ENCODE measurements at places on chromosomes 4 and X.

DNA sequence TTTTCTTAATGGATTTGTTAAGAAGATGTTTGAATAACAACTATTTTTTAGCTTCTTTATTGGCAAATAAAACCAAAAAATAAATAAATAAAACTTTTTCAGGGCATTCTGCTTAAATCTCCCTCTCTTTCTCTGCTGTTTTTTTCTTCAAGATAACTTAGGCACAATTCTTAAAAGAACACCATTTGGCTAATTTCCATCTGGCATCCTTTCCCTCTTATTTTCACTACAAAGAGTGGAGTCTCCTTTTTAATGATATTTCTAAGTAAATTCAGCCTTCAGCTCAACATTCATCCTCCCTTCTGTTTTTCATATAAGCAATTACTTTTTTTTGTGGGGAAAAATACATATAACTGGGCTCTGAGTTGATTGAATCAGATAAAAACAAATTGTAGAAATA lies 88.1 kb downstream of the PCDH7 start:
- no peak overlapping the region for H3K4me3 ChIP-seq
- H3K27me3 ChIP-seq = no peaks in the 10 kb centered on the region
- 0 out of 2 replicates have a peak, but pooled peaks cover 6% of the 10 kb centered on the region for H3K4me1 ChIP-seq
- DNase-seq = no peak

DNA sequence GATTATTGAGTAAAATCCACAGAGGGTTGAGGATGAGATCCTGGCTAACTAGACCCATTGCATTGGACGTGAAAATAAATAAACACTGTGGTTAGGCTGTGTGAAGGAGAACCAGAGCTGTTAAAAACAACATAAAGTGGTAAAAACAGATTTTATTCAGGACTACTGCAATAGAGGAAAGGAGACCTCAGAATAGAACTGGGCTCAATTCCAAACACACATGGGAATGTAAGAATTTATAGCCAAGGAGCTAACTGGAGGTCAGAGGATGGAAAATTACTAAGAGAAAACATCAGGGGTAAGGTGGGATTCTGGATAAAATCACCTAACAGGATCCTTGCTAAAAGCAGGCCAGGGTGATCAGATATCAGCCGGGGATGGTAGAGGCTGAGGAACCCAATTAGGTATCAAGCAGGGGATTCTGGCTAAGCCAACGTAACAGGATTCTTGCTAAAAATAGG lies 112.4 kb downstream of the RNF150 start:
- no peaks in the 10 kb centered on the region for H3K36me3 ChIP-seq
- 0 out of 2 replicates have a peak, but pooled peaks cover 3% of the 10 kb centered on the region for H3K4me1 ChIP-seq
- DNase-seq = no peak
- H3K4me3 ChIP-seq = no peak overlapping the region

GRCh38 chr4:110621839-110622751 lies 782 bp downstream of the PITX2 start:
- peaks cover 61% of the 10 kb centered on the region for H3K4me1 ChIP-seq
- DNase-seq = peak; percentile 66
- H3K4me3 ChIP-seq = peak overlapping the region; percentile 68
- peaks cover 98% of the 10 kb centered on the region for H3K27me3 ChIP-seq
- no peak overlapping the region for H3K27ac ChIP-seq

DNA sequence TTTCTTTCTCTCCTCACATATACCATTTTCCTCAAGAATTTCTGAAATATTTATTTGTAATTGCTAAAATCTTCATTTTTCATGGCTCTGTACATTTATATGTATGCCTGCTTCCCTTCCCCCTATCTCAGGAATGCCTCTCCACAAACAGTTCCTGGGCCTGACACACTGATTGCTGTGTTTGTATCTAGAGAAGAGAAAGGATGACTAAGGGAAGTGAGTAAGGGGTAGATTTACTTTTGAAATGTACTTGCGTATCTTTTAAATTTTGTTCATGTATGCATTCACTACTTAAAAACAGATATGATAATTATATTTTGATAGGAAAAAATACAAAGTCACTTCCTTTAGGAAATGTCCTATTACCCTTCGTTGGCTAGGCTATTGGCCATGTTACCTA lies 790.8 kb downstream of the PCDH18 start:
- H3K27me3 ChIP-seq = no peaks in the 10 kb centered on the region
- no peaks in the 10 kb centered on the region for H3K36me3 ChIP-seq
- H3K4me1 ChIP-seq = no peaks in the 10 kb centered on the region
- no peak overlapping the region for H3K27ac ChIP-seq
- H3K4me3 ChIP-seq = no peak overlapping the region

DNA sequence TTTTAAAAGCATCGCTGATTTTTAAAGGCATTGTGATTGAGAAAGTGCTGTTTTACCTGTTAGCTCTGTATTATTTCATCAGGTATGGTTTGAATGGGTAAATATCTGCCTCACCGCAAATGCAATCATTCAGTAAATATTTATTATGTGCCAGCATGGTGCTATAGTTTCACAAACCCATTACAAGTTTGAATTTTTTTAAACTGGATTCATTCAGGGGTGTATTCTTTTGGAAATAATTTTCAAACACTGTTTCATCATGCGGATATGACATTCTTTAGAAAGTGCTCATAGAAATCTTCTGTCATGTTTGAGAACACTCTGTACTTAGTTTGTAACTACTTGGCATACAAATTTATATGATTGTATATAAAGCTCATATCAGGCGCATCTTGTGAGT lies 37.2 kb downstream of the LIMCH1 start:
- H3K27me3 ChIP-seq = no peaks in the 10 kb centered on the region
- H3K36me3 ChIP-seq = no peaks in the 10 kb centered on the region
- H3K4me3 ChIP-seq = no peak overlapping the region
- H3K4me1 ChIP-seq = no peaks in the 10 kb centered on the region
- DNase-seq = no peak

- H3K27me3 ChIP-seq = no peaks in the 10 kb centered on the region
- H3K4me1 ChIP-seq = peaks cover 5% of the 10 kb centered on the region
- no peaks in the 10 kb centered on the region for H3K36me3 ChIP-seq
- DNase-seq = no peak
- no peak overlapping the region for H3K4me3 ChIP-seq
Observed at GRCh38 chrX:47571215-47571614, 10.2 kb downstream of the ARAF start.

GRCh38 chr4:155948541-155948940 lies 5.1 kb downstream of the CTSO start:
- H3K27me3 ChIP-seq = no peaks in the 10 kb centered on the region
- H3K36me3 ChIP-seq = no peaks in the 10 kb centered on the region
- no peak for DNase-seq
- no peaks in the 10 kb centered on the region for H3K4me1 ChIP-seq
- no peak overlapping the region for H3K27ac ChIP-seq
- H3K4me3 ChIP-seq = no peak overlapping the region

- H3K4me3 ChIP-seq = no peak overlapping the region
- no peak overlapping the region for H3K27ac ChIP-seq
- no peak for DNase-seq
- no peaks in the 10 kb centered on the region for H3K36me3 ChIP-seq
Observed at GRCh38 chr4:123455360-123455759, 58.8 kb downstream of the SPRY1 start.

DNA sequence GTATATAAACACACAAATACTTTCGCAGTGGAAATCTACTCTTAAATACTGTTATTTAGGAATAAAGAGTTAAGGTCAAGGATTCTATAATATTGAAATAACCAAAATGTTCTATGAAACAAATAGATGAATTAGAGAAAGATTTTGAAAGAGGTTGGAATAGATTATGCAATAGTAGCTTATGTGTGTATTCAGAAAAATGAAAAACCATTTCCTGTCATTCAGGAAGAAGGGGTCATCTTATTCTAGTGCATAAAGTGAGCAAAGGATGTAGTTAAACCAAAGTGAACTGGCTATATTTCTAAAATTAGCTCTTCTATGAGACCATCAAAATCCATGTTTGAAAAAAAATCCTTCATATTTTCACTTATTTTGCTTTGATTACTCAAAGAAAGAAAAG lies 30.0 kb upstream of the MYOZ2 start:
- H3K36me3 ChIP-seq = no peaks in the 10 kb centered on the region
- no peaks in the 10 kb centered on the region for H3K27me3 ChIP-seq
- no peaks in the 10 kb centered on the region for H3K4me1 ChIP-seq
- no peak overlapping the region for H3K4me3 ChIP-seq
- DNase-seq = no peak
